ENCODE measurements at places on chromosomes 13 and 19. TPM values are rescaled to one million over a fixed set of nuclear protein-coding genes. Genes with fewer than 3 reads are reported as not detected.

GRCh38 chr19:34824686-34825085, 51.7 kb upstream of the ZNF599 start:
- DNase-seq, result no peak

DNA sequence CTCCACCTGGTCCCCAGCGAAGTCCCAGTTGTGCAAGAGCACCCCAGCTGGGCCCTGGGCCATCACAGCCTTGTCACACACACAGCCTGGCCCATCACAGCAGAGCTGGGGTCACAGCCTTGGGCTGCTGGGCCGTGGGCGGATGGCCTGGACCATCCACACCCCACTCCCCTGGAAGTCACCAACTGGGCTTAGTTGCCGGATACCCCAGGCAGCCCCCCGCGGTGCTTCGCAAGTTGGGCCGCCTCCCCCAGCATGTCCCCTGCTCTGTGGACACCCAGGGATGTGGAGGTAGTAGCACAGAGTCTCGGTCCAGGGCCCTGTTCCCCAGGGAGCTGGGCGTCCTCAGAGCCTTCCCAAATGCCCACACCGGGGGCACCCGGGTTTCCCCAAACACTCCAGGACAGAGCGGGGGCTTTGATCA, 4.5 kb upstream of the ZNF554 start:
- no peak for DNase-seq

- DNase-seq, result peak; percentile 89
Measured at GRCh38 chr13:36965767-36966166, 33.4 kb downstream of the ALG5 start.

DNA sequence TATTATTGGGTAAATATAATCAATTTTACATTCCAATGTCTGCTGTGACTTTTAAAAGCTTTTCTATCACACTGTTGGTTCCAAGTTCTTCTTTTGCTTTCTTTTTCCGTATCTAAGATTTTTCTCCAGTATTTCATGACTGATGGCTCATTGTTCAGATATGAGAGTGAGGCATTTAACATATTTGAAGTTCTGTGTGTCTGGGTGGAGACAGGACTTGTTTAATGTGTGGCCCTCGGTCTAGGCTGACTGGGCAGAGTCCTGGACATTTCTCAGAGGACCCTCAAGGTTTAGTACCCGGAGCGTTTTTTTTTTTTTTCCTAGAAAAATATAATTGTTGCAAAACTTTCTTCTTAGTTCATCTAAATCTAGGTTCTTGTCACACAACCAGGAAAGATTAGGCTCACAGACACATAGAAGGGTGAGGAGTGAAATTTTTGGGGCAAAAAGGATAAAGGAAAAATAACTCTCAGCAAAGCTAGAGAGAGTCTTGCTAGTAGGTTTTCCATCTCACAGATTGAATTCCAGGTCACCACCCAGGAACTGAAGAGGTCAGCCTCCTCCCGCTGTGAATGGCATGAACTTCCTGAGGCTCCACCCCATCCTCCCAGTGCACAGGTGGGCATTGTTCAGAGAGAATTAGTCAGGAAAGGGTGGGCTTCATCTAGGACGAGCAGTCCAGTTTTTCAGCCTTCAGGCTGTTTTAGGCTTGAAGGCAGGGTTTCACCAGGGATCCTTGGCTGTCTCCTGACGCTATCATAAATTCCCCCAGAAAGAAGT, 1002.4 kb upstream of the PCDH9 start:
- DNase-seq, result peak; percentile 6

- peak; percentile 32 for DNase-seq
Measured at GRCh38 chr13:91078093-91078679, 269.3 kb upstream of the MIR17HG start.

- DNase-seq, result no peak
Measured at GRCh38 chr19:3690551-3691371, 9.5 kb downstream of the PIP5K1C start.

GRCh38 chr19:18765224-18765623, 25.9 kb downstream of the COMP start:
- no peak for DNase-seq

- no peak for DNase-seq
Measured at GRCh38 chr19:11931513-11931912, 6.6 kb downstream of the ZNF700 start.

GRCh38 chr13:94494026-94494425, 14.5 kb upstream of the DCT start:
- DNase-seq, result no peak

DNA sequence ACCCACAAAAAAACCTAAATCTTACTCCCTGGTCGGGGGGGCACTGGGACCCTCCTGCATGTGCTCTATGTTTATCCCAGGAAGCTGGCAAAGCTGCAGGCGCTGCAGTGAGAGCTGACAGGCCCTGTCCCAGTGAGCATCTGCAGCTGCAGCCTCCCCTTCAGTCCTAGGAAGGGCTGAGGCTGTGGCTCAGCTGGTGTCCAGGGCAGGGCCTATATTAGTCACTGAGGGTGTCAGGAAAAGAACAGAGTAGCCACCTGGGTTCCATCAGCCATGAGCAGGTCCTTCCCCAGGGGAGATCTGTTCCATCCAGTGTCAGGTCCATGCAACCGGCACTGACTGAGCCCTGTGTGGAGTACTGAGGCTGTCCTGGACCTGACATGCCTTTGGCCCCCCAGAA, 120.5 kb downstream of the TNFRSF19 start:
- no peak for DNase-seq

GRCh38 chr19:15101479-15102082, 5.6 kb upstream of the SYDE1 start:
- DNase-seq, result peak; percentile 51

- DNase-seq, result peak; percentile 43
Measured at GRCh38 chr19:52922841-52923777, at the start of gene ZNF888. TSS of gene ZNF888 (minus strand) at chr19:52923428. CDS start at chr19:52917873, 5,555 bp downstream.

DNA sequence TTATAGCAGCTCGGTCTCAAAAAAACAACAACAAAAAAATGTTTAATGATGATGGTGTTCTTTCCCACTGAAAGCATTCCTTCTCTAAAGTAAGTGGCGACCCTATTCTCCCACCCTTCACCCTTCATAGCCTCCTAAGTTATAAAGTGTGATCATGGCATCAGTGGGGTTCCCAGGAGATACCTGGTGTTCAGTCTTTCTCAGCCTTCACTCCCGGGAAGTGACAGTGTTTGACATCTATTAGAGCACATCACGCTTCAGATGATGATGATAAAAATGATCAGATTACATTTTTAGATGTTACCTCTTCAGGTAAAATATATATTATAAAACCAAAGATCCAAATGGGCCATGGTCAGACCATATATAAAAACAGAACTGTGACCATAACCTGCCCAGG, 51.0 kb downstream of the TGDS start:
- DNase-seq, result no peak

GRCh38 chr13:41327994-41328790, 17.1 kb downstream of the NAA16 start:
- peak; percentile 36 for DNase-seq

DNA sequence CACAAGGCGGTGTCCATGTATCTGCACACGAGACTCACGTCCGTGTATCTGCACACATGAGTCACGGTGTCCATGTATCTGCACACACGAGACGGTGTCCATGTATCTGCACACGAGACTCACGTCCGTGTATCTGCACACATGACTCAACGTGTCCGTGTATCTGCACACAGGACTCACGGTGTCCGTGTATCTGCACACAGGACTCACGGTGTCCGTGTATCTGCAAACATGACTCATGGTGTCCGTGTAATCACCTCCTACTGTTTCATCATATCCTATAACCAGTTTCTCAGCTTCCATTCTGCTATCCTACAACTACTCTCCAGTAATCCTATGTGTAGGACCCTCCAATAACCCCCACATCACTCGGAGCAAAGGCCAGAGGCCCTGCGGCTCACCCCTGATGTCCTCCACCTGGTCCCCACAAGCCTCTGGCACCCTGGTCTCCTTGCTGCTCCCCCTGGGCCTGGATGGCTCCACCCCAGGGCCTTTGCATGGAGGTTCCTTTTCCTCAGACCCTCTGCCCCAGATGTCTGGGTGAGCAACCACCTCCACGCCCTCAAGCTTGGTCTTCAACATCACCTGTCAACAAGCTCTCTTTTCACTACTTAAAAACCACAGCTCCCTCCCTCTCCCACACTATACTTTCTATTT, 2.5 kb upstream of the TMEM255B start:
- no peak for DNase-seq

DNA sequence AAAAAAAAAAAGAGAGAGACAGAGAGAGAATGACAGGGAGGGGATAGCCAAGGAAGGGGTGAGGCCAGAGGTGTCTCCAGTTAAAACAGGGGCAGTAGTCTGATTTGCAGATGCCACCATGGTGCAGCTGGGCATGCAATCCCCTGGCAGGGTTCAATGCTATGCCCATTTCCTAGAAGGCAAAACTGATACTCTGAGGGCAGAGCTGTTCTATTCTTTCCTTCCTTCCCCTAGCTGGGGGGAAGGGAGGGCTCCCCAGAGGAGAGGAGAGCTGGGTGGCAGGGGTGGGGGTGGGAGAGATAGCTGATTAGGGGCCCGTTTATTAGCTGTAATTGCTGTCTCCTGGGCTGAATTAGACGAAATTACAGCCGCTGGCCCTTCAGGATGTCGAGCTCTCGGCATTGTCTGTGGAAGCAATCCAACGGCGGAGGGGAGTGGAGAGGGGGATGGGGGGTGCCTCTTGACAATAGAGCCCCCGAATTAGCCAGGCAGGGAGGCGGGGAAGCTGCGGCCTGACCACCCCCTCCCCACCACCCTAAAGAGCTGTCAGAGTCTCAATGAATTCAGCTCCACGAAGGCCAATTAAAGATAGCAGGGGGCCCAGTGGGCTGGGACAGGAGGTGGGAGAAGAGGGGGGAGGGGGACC, 14.4 kb upstream of the DPP9 start:
- DNase-seq, result no peak

GRCh38 chr13:27982361-27982760, 6.1 kb downstream of the URAD start:
- DNase-seq, result no peak

GRCh38 chr13:105612541-105612940, 922.9 kb downstream of the EFNB2 start:
- DNase-seq, result no peak

- no peak for DNase-seq
Measured at GRCh38 chr19:2042485-2043250, 8.4 kb downstream of the MKNK2 start.

GRCh38 chr19:14349426-14349825, 31.8 kb upstream of the ADGRE5 start:
- DNase-seq, result no peak

DNA sequence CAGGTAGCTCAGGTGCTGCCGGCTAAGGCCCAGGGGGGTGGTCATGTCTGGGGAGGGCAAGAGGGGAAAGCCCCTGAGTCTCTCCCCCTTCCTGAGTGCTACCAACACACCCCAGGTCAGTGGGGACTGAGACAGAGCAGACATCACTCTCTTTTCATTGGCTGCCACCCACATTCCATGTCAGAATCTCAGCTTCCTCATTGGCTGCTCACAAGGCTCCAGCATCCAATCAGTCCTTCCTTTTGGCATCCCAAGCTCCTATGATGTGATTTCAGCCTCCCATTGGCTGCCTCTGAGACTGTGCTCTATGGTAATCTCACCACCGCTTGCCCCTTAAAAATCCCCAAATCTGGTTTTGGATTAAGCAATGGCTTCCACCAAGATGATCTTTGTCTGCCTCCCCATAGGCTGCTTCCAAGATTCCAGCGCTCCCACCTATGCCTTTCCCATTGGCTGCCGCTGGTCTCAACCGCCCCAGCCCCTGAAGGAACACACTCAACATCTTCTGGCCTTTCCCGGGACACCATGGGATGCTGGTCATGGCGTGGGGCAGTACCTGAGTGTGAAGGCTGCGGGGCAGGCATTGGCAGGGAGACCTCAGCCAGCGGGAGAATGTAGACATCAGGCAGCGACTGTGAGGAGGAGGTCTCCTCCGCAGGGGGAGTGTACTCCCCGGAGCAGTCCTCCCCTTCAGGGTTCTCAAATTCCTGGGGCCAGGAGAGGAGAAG, 2.0 kb downstream of the LMTK3 start:
- DNase-seq, result no peak

GRCh38 chr19:29085630-29086029, 127.3 kb downstream of the UQCRFS1 start:
- no peak for DNase-seq

DNA sequence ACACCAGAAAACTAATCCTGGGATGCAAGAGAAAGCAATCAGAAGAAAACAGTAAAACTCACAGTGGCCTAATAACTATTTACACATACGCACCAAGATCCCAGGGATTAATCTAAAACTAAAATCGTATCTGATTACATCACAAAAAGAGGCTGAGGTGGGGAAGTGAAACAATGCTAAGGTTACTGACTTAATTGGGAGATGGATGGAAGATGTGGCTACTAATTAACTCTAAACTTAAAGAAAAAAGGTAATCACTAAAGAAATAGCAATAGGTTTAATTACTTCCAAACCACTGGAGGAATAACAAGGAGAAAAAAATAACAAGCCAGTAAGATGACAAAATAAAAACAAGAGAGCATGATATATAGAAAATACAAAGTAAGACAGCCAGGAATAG, 50.4 kb downstream of the NUFIP1 start:
- DNase-seq, result no peak

PRRG2 gene
- total RNA-seq, result 4.2 TPM

CNN1 gene
- 10.9 TPM for total RNA-seq

B9D2 gene
- total RNA-seq, result 10.1 TPM

RPS19 gene
- 1,170 TPM for total RNA-seq

YJU2 gene
- total RNA-seq, result 19.8 TPM

ELSPBP1 gene
- total RNA-seq, result not detected

RNASEH2B gene
- 32.7 TPM for total RNA-seq

FLT1 gene
- total RNA-seq, result 3.1 TPM

RASIP1 gene
- total RNA-seq, result 0.50 TPM

CCNA1 gene
- 1.4 TPM for total RNA-seq

TNFSF13B gene
- total RNA-seq, result 1.3 TPM

SIGLEC14 gene
- total RNA-seq, result not detected

SLC44A2 gene
- total RNA-seq, result 48.5 TPM

FAM83E gene
- not detected for total RNA-seq

Measured in renal cortical epithelial cell (primary cell).